ENCODE measurements at places on chromosomes 11 and 22.

DNA sequence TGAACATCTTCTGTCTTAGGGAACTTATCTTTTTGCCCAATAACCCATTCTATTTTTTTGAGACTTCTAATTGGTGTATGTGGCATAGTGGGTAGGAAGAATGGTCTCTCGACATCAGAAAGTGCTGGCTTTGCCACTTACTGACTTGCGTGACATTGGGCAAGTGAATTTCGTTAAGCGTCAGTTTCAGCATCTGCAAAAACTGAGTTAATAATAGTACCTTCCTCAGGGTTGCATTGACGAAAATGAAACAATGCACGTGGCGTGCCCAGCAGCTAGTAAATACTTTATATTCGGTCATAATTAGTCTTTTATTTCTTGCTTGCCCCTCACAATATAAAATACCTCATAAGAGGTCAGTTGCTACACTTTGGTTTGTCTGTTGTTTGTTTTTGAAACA lies 12.5 kb upstream of the GRIK4 start:
- DNase-seq: no peak

DNA sequence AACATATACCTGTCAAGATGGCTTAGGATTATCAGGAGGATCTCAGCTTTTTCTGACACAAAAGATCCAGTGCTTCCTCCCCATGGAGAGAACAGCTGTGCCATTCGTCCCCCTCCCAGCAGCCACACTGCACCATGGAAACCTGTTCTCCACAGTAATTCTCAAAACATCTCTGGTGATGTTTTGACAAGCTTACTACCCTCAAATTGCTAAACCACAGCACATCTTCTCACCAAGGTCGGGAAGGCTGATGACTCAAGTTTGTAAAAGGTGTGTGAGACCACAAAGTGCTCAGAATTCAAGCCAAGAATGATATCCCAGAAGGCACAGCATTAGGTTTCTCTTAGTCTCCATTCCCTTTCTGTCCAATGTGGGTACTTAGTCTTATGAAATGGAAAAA lies 3.9 kb upstream of the RAB38 start:
- peak; percentile 67 for DNase-seq

DNA sequence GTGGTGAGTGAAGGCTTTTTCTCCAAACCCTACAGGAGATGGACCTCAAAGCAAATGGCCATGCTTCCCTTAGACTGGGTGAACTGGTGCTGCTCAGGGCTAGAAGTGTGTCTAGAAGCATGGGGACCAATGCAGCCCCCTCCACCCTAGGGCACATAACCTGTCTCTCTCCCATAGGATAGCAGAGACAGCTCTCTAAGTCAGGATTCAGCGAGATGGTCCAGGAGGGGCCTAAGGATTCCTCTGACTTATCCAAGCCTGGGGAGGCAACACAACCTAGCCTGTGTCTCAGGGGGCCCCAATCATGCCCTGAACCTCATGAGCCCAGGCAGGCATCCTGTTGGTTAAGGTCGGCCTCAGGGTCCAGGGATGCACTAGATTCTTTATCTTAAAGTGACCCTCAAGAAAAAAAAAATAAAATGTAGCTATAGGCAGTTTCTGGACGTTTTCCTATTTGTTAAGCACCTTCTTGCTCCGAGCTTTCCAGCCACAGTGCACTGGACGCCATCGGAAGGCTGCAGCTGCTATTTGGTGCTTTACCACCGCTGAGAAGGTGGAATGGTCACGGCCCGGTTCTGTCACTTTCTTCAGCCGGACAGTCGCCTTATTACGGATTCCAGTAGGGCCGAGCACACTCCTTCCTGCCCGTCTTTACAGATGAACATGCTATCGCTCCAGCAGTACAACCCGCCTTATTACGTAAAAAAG lies 5.0 kb upstream of the CCND1 start:
- DNase-seq: no peak

DNA sequence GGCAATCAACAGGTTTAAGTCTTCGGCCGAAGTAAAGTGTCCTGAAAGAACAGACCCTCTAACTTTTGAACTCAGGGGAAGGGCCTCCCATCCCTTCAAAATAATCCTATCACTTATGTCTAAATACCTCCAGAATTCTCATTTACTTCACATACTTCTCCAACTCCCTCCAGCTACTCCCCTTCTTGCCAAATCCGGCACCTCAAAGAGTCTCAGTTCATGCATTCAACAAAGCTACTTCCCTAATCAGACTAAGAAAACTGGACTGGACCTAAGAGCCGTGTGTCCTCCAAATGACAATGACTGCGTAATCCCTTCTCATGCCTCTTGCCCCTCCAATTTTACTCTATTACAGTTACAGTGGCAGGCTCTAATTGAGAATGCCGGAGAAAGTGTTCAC lies 1.3 kb downstream of the DDB1 start:
- DNase-seq: no peak

- no peak for DNase-seq
Observed at GRCh38 chr11:27847496-27847895, 147.2 kb upstream of the BDNF start.

GRCh38 chr11:68340784-68341556 lies 28.6 kb downstream of the LRP5 start:
- DNase-seq: no peak
